Stimulated activated CD8-positive, alpha-beta memory T cell treated with anti-CD3 and anti-CD28 coated beads, Interleukin-15, amount 100 ng/mL, for 1 hour (primary cell): ENCODE measurements at places on chromosomes 7 and 10.

GRCh38 chr10:30986053-30986555, 45.6 kb downstream of the ZNF438 start:
- DNase-seq, result no peak

DNA sequence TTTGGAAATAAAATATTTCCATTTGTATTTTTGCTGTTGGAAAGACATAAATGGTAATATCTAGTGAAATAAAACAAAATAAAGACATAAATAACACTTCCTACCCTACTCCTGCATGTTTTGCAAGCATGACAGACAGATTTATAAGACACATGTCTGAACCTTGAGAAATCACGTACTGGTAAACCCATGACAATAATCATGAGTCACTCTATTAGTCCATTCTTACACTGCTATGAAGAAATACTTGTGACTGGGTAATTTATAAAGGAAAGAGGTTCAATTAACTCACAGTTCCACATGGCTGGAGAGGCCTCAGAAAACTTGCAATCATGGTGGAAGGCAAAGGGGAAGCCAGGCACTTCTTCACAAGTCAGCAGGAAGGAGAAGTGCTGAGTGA, 942.2 kb downstream of the REEP3 start:
- DNase-seq, result no peak

DNA sequence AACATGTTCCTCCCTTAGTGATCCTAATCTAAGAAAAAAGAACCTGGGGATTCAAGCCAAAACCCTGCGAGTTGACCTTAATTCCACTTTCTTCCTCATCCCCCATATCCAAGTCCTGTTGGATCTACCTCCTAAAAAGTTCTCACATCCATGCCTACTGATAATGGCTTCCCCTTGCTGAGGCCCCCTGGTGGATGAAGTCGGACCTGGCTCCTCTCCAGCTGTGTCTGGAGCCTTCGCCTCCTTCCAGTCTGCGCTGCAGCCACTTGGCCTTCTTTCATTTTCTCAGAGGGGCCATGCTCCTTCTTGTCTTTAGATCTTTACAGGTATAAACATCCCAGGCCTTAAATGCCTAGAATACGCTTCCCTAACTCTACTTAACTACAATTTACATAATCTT, 8.1 kb downstream of the PDE1C start:
- no peak for DNase-seq

DNA sequence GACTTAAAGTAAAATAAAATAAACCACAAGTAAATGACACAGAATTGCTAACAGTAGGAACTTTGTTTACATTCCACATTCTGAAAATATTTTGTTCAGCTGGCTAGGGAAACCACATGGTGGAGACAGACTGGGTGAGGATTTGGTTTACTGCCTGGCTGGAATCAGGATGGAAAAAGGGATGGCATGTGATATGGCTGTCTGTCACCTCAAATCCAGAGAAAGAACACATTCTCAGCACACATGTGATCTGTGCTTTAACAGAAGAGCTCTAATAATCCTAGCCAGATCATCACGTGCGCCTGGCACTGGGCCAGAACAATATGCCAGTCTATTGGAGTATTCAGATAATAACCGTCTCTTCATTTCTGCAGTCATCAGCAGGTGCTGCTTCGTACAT, 90.9 kb upstream of the PIP4K2A start:
- no peak for DNase-seq

- DNase-seq, result no peak
Observed at GRCh38 chr10:45580371-45581215, 92.0 kb downstream of the ZFAND4 start.

- no peak for DNase-seq
Observed at GRCh38 chr7:135811506-135811905, 62.9 kb upstream of the FAM180A start.

DNA sequence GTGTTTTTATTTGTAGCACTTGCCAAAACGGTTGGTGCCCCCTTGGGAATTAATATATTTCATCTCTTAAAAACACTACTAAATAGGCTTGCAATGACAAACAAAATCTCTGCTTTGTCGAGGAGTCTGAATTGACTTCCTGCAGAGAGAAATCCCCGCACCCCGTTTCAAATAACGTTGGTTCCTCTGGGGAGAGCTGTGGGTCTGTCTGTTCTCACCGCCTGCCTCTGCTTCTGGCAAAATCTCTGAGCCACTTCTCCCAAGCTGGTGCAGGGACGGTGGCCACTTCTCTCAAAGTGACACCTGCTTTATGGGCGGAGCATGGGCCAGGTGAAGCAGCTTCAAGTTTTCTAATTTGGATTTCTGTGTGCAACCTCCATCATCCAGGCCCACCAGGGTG, 186.3 kb upstream of the ADARB2 start:
- DNase-seq, result no peak

DNA sequence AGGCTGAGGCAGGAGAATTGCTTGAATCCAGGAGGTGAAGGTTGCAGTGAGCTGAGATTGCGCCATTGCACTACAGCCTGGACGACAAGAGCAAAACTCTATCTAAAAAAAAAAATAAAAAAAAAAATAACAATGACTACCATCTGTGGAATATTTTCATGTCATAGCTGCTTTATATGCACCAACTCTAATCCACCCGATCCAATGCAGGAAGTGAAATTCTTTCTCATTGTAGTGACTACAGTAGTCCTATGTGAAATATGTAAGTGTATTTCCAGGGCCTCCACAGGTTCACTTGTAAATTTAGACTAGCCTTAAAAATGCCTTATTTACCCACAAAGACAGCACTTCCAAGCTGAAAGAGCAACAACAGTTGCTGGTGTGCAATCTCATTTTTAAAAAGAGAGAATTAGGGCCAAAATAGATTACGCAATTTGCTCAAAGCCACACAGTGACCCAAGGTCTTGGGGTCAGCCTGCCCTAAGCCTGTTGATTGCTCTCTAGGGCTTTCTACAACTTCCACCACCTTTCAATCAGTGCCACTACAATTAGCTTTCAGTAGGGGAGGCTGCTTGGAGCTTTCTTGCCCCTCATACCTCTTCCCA, 25.8 kb upstream of the EGFR start:
- no peak for DNase-seq

GRCh38 chr7:45073031-45073785, 15.6 kb downstream of the NACAD start:
- DNase-seq, result no peak

DNA sequence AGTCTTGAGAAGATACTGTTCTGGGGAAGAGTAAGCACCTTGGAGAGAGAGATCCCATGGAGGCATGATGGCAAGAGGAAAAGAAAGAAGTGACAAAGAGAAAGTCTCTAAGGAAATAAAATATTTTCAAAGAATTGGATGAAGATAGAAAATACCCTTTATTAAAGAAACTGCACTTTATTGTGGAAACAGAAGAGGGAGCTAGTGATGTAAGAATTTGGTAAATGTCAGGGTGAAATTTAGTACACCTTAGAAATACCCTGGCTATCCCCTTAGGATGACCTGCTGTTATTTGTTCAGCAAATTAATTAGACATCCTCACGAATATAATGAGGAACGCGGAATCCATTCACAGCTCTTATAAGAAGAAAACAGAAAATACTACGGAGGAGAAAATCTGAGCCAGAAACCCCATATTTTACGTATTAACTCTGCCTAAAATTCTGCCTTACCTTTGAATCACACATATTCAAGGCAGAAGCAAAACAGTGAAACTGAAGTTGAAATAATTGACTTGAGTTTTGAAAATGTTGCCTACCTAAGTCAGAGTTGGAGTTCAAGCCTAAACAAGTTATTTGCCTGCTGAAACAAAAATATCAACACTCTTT, 90.7 kb downstream of the TFPI2 start:
- no peak for DNase-seq

- no peak for DNase-seq
Observed at GRCh38 chr7:27101171-27101956, 1.1 kb downstream of the HOXA2 start.

GRCh38 chr10:127979045-127979444, 72.1 kb downstream of the PTPRE start:
- no peak for DNase-seq

DNA sequence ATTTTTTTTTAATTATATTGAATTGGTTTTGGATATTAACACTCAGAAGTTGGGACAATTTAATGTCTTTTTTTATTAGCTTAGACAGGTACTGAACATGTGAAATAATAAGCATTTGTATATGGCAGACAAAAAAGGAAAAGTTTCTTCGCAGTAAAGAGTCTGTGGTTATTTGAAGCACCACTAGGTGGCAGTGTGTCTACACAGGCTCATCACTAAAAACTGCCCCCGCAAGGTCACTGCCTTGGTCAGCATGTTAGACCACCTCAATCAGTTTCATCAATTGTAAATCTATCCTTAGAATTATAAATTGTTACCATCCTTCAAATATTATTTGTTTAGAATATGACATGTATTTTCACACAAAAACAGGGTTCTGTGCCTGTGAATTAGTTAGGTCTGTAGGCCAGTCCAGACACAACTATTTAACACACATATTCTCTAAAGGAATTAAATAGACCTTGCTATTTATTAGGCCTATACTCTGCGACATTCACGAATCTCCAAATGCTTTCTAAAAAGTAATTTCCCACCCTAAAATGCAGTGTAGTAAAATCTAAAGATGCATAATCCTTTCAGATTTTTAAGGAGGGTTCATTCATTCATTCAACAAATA, 17.0 kb downstream of the PNLIPRP3 start:
- no peak for DNase-seq

DNA sequence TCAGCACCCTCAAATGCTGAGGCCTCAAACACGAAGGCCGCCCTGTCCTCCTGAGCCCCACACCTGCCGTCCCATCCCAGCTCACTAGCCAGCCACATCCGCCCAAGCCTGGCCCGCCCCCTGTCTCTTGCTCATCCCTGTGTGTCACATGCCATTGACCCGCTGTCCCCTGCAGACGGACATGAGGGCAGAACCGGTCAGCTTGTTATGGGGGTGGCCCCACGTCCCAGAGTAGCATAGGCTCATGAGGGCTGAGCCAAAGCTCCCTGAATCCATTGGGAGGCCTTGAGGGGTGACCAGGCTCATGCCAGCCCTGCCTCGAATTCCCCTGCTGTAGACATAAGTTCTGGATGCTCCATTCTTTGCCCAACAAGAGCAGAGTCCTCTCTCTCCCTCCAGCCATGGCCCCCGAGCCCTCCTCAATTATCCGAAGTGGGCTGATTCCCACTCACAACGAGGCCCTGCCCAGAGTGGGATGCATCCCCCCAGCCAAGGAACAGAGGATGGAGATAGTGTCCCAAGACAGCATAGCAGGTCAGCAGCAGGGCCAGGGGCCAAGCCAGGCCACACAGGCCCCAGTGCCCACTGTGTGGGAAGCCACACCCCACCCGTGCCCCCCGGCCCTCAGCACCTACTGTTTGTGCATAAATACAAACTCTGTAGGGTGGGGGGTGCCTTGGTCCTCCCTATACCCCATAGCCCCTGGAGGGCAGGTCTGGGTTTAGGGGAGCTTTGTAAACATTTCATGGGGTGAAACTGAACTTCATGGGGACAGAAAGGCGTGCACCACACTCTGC, 42.1 kb downstream of the EBF3 start:
- DNase-seq, result no peak

DNA sequence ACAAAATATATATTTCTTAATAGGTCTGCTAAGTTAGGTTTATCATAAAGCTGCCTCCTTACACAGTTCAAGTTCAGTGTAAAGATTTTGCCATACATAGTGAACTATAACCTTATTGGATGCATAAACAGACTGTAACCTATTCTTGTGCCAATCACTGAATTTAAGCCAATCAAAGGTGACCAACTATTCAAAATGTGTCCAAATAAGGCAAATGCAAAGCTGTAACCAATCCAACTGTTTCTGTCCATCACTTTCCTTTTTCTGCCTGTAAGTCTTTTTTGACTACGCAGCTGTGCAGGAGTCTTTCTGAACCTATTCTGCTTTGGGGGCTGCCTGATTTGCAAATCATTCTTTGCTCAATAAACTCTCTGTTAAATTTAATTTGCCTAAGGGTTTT, 11.6 kb upstream of the DNMBP start:
- DNase-seq, result no peak

DNA sequence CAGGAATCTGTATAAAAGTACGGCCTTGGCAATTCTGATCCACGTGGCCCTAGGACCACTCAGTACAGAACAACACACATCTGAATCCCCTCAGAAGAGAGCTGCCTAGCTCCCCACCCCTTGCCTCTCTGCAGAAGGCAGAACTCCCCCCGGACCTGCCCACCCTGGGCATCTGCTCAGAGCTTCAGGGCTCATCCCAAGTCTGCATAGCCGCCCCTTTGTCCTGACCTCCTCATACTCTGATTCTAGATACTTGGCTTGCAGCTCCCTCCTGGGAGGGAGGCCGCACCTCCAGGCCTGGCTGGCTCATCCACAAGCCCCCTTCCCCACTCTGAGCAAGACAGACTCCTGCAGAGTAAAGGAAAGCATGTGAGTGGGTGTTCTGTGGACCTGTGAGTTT, 49.6 kb downstream of the GRID1 start:
- no peak for DNase-seq

DNA sequence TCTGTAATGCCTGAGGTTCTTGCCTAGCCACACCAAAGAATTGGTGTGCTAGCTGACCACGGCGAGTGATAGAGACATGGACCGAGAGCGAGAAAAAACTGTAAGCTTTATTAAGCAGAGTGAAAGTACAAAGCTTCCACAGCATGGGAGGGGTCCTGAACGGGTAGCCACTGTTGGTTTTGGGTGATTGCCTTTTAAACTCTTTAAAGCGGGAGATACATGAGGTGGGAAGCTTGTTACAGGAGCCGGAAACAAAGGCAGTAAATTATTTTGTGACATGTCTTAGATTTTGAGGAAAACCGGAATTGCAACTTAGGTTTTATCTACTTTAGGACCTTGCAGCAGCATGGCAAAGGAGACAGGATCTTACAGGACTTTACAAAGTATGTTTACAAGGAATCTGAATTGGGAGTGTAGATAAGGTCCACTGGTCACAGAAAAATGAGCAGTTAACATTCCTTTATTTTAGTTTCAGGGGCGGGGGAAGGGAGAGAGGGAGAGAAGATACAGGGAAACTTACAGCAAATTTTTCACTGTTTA, 252.7 kb upstream of the MBL2 start:
- DNase-seq, result no peak

DNA sequence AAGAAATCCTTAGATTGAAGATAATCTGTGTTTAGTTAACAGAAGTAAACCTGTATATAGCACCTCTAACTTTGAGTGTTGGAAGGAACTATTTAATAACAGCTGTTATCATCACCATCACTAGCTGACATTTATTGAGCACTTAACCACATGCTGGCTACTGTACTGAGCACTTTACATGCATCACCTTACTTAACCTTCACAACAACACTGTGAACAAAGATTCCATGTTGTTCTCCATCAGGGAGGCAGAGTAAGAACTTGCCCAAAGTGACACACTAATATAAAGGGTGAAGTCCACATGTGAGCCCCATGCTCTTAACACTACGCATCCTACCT, 182.2 kb downstream of the ST7 start:
- DNase-seq, result no peak

DNA sequence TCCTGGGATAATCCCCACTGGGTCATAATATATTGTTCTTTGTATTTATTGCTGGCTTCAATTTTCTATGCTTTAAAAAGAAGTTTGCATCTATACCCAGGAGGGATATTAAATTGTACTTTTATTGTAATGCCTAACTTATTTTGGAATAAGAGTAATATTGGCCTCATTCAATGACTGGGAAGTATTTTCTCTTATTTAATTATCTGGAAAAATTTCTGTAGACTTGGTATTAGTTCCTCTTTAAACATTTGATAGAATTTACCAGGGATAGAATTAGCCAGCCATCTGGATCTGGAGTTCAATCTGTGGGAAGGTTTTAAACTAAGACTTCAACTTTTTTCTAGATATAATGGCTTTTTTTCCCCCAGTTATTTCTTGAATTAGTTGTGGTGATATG, 115.2 kb upstream of the ZNF32 start:
- no peak for DNase-seq
